ENCODE measurements at places on chromosomes 1 and 21.

DNA sequence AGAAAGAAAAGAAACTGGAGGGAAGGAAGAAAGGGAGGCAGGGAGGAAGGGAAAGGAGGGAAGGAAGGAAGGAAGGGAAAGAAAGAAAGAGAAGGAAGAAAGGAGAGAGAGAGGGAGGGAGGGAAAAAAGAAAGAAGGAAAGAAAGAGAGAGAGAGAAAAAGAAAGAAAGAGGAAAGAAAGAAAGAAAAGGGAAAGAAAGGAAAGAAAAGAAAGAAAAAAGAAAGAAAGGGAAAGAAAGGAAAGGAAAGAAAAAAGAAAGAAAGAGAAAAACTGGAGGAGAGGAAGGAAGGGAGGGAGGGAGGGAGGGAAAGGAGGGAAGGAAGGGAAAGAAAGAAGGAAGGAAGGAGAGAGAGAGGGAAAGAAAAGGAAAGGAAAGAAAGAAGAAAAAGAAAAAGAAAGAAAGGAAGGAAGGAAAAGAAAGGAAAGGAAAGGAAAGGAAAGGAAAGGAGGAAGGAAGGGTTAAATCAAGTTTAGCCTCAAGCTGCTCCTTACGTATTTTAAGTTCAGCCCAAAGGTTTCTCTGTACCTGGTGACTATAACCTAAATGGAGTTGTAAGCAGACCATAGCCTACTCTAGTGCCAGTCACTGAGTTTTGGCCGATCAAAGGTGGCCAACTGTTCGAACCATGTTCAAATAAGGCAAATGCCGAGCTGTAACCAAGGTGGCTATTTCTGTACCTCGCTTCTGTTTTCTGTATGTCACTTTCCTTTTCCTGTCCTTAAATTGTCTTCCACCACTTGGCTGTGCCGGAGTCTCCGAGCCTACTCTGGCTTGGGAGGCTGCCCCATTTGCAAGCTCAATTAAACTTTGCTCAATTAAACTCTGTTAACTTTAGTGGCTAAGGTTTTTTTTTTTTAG is 37.8 kb upstream of the TMPRSS2 start:
- no peak for DNase-seq

DNA sequence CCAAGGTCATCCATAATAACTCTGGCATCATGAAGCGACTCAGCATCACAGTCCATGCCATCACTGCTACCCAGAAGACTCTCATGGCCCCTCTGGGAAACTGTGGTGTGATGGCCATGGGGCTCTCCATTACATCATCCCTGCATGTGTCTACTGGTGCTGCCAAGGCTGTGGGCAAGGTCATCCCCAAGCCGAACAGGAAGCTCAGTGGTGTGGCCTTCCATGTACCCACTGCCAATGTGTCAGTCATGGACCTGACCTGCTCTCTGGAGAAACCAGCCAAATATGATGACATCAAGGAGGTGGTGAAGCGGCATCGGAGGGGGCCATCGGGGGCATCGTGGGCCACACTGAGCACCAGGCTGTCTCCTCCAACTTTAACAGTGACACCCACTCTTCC is 65.1 kb upstream of the ARHGAP29 start:
- DNase-seq: no peak

DNA sequence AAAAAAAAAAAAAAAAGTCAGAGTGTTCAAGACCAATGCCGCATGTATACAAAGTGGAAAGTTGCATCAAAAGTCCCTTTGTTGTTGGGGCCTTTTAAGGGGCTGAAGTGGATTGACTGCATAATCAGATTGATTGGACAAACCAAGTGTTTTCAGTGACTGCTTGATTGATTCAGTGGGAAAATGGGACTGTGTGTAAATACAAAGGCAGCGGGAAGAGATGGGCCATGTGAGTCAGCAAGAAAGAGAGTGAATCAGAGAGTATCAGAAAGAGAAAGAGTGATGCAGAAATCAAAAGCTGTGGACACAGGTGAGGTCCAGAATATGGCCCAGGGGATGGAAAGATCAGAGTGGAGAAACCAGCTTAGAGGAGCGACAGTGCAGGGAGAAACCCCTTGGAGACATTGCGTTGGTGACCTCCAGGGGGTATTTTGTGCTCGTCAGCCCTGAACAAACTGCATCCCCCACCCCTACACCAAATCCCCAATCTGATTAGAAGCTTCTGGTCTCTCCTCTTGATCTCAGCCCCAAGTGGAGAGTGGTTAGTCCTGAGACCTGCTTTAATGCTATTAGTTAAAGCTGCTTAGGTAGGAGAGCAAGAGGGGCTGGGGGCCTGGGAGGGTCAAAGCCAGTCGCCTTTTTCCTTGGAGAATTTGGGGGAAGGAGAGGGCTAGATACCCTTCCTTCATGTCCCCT is 5.1 kb upstream of the ETV3L start:
- no peak for DNase-seq

DNA sequence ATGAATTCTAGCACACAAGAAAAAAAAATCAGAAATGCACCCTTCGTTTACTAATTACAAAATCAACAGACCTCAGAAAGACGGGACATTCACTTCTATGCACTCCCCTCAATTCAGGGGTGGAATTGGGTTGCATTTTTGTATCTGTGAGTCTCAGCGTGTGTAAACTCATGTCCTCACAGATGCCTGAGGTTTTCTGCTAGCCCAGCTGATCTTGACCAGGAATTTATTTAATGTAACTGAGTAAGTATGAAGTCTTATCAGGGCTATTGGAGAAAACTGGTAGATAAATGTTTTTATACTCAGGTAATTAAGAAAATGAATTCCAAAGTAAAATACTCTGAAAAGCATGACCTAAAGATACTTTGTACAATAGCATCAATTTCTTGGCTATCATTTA is 167.7 kb downstream of the RUNX1 start:
- DNase-seq: no peak

DNA sequence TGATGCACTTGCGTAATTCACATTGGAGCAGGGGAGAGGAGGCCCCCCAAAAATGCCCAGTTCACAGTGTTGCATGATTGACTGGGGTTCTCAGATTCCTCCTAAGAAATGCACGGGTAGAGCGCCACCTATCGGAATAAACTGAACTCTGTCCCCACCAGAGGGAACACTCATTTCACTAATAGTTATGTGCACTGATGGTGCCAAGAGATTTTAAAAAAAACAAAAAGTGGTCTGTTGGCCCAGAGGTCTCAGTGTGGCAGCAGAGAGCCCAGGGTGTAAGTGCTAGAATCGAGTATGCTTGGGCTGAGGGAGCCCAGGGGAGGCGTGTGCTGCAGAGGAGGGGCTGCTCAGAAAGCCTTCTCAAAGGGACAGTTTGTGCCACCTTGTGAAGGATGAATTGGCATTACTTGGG is 6.9 kb downstream of the PINK1 start:
- peak; percentile 49 for DNase-seq

All from hindlimb muscle (tissue), 1 donor.